Smooth muscle cell of the brain vasculature (primary cell): ENCODE measurements at places on chromosomes 12 and 14.

GRCh38 chr12:129961091-129961490 is 57.3 kb upstream of the TMEM132D start:
- no peak for DNase-seq

DNA sequence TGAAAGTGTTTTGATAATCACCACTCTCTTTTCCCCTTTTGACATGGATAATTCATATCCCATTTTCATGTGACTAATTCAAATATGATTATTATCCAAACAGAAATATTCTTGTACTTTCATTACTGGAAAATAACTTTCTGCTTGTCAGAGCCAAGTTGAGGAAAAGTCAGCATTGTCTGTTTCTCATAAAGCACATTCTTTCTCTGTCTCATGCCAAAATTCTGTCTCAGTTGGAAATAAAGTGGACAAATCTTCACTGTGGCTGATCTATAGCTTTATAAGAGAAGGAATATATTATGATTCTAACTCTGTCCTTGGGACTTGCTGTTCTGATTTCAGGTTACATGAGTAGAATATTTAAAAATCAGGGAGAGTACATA is 22.7 kb upstream of the PRICKLE1 start:
- no peak for DNase-seq

DNA sequence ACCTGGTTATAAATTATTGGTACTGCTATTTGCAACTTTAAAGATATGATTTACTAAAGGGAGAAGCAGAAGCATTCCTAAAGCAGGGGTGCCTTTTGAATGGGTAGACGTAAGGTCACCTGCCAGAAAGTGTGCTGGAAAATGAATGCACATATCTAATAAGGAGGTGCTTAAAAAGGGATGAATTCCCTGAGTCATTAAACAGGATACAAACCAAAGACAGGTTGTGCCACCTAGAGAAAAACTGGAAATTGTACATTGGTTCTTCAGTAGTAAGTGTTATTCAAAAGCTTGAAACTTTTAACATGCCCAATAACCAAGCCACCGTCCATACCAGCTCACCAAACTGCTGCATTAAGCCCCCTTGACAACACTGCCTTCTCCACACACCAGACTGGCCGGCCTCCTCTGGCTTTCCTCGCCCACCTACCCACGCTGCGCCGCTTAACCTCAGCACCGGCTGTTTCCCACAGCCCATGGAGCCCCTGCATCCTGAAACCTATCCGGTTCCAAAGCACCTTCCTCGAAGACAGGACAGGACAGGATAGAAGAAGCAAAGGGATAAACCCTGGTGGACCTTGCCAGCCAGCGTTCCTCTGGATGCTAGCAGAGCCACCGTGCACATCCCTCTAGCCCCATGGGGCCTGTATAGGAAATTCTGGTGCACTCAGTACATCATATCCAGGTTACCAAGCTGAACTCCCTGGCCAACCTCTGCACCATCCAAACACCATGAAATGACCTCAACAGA is 201.5 kb upstream of the CAND1 start:
- no peak for DNase-seq

DNA sequence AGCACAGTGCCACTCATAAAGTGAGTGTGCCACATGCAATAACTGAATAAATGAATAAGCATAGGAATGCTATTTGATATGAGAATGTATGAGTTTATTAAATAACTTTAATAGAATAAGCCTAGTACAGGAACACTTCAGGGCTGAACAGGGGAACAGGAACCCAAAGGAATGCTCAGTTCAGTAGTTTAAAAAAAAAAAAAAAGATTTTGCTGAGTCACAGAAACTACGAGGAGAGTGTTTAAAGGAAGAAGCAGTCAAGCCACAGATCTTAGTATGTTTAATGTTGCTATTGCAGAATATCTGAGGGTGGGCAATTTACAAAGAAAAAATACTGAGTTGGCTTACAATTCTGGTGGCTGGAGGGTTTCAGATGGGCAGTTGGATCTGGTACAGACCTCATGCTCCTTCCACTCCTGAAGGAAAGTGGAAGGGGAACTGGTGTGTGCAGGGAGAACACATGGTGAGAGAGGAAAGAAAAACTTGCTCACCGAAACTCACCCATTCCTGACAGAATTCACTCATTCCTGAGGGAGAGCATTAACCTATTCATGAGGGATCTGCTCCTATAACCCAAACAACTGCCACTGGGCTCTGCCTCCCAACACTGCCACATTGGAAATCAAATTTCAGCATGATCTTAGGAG is 880.3 kb upstream of the MGAT4C start:
- no peak for DNase-seq

- peak; percentile 23 for DNase-seq
These were observed at the start of gene PGAM5 for GRCh38 chr12:132710405-132711079. Gene PGAM5 (plus strand): TSS chr12:132710842. CDS start chr12:132710877, 35 bp downstream.

GRCh38 chr14:93954900-93955849 is 21.2 kb downstream of the ASB2 start:
- no peak for DNase-seq

DNA sequence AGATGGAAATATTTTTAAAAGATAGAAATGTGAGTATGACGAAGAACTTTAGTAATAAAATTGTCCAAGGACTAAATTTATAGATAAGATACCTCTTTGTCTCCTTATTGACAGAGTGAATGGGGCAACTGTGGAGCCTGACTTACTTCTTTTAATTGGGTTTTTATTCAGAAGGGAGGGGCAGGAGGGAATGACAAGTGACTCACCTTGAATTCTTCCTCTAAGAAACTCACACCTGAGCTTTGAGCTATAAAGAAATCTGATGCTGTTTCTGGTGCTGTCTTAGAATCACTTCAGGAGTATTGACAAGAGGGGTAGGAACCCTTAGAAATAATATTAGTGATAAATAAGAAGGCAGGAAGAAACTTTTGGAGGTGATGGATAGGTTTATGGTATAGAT is 951 bp downstream of the NR1H4 start:
- DNase-seq: no peak

DNA sequence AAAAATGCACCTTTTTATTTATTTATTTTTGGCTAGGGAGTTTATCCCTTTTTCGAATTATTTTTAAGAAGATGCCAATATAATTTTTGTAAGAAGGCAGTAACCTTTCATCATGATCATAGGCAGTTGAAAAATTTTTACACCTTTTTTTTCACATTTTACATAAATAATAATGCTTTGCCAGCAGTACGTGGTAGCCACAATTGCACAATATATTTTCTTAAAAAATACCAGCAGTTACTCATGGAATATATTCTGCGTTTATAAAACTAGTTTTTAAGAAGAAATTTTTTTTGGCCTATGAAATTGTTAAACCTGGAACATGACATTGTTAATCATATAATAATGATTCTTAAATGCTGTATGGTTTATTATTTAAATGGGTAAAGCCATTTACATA is 14.9 kb upstream of the SNAPC1 start:
- no peak for DNase-seq
